Spinal cord (tissue), 10 donors: ENCODE measurements at places on chromosomes 3 and 15. TPM values are rescaled to one million over a fixed set of nuclear protein-coding genes. Genes with fewer than 3 reads are reported as not detected.

GRCh38 chr15:38479756-38480155, 25.8 kb downstream of the FAM98B start:
- H3K27me3 ChIP-seq, result no peaks in the 10 kb centered on the region
- no peaks in the 10 kb centered on the region for H3K4me1 ChIP-seq
- H3K4me3 ChIP-seq, result no peak overlapping the region
- no peaks in the 10 kb centered on the region for H3K36me3 ChIP-seq

DNA sequence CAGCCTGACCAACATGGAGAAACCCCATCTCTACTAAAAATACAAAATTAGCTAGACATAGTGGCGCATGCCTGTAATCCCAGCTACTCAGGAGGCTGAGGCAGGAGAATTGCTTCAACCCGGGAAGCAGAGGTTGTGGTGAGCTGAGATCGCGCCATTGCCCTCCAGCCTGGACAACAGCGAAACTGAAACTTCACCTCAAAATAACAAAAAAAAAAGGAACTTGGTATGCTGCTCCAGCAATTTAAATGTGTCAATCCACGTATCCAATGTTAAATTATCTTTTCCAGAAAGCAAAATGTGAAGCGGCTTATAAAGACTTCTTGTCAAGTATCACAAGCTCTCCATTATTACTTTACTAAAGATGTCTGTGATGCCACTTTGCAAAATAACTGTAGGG, 9.9 kb upstream of the ARIH1 start:
- no peaks in the 10 kb centered on the region for H3K4me1 ChIP-seq
- no peaks in the 10 kb centered on the region for H3K36me3 ChIP-seq
- DNase-seq, result no peak

DNA sequence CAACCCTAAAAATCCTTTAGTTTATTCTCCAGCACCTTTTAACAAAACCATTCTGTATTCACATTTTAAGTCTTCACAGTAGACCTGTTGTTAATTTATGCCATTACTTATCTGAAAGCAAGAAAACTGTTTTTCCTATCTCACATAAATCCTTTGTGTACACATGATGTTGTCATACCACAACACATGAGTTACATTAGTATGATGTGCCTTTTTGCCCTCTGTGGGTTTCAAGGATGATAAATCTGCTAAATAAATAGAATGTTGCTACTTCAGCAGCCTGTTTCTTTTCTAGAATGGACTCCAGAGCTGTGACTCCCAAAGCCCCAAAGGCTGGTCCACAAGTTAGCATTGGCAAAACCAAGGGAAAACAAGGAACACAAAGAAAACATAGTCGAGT, 151.6 kb downstream of the SERPINI1 start:
- H3K4me1 ChIP-seq, result no peaks in the 10 kb centered on the region
- peaks cover 3% of the 10 kb centered on the region for H3K27me3 ChIP-seq
- DNase-seq, result no peak
- no peak overlapping the region for H3K4me3 ChIP-seq
- no peaks in the 10 kb centered on the region for H3K36me3 ChIP-seq

- H3K27ac ChIP-seq, result no peak overlapping the region
- no peaks in the 10 kb centered on the region for H3K27me3 ChIP-seq
- no peaks in the 10 kb centered on the region for H3K36me3 ChIP-seq
- H3K4me1 ChIP-seq, result peaks cover 8% of the 10 kb centered on the region
- no peak for DNase-seq
- H3K4me3 ChIP-seq, result no peak overlapping the region
Measured at GRCh38 chr3:129888771-129889170, 4.7 kb downstream of the TMCC1 start.

DNA sequence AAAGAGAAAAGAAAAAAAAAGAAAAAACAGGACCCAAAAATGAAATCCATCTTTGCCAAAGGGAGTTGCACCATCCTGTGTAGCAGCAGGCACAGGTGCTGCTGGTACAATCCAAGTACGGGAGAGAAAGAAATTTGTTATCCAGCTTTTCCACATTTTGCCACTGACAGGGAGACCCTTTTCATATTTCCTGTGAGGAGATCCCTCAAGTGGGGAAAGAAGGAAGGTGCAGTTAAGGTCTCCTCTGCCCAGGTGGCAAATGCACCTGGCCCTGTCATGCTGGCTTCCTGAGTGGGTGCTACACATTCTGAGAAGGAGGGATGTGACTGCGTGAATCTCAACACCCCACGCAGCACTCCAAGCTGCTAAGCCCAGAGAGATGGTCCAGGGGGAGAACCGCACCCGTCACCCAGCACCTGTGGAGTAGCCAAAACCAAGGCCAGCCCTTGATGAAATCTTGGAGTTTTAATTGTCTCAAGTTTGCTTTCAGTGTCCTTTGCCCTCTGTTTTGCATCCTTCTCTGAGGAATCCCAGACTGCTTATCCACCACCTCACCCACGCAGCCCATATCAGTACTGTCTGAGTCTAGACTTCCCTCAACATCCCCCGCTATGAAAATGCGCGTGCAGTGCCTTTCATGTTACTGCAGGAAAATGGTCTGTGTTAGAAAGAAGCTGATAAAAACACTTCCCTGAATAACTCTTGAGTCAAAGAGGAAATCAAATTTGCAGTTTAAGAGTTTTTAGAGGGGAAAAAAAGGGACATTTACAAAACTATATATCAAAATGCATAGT, 141.9 kb upstream of the THBS1 start:
- no peaks in the 10 kb centered on the region for H3K27me3 ChIP-seq
- no peak for DNase-seq
- no peak overlapping the region for H3K4me3 ChIP-seq

- no peak for DNase-seq
- no peak overlapping the region for H3K4me3 ChIP-seq
- H3K4me1 ChIP-seq, result no peaks in the 10 kb centered on the region
- H3K27ac ChIP-seq, result no peak overlapping the region
Measured at GRCh38 chr3:79354179-79354688, 413.6 kb downstream of the ROBO1 start.

- H3K4me1 ChIP-seq, result peaks cover 4% of the 10 kb centered on the region
- DNase-seq, result peak; percentile 94
- no peak overlapping the region for H3K4me3 ChIP-seq
- no peak overlapping the region for H3K27ac ChIP-seq
Measured at GRCh38 chr15:39685999-39686613, 96.5 kb downstream of the FSIP1 start.

- peaks cover 23% of the 10 kb centered on the region for H3K4me1 ChIP-seq
- peak; percentile 33 for DNase-seq
- H3K27ac ChIP-seq, result peak overlapping the region; percentile 90
- H3K36me3 ChIP-seq, result peaks cover 74% of the 10 kb centered on the region
- no peaks in the 10 kb centered on the region for H3K27me3 ChIP-seq
Measured at GRCh38 chr3:47404955-47405790, 24.4 kb downstream of the PTPN23 start.

GRCh38 chr3:62316525-62316924, 56.8 kb downstream of the FEZF2 start:
- no peaks in the 10 kb centered on the region for H3K36me3 ChIP-seq
- DNase-seq, result no peak
- H3K4me3 ChIP-seq, result no peak overlapping the region
- H3K4me1 ChIP-seq, result no peaks in the 10 kb centered on the region
- H3K27ac ChIP-seq, result no peak overlapping the region

DNA sequence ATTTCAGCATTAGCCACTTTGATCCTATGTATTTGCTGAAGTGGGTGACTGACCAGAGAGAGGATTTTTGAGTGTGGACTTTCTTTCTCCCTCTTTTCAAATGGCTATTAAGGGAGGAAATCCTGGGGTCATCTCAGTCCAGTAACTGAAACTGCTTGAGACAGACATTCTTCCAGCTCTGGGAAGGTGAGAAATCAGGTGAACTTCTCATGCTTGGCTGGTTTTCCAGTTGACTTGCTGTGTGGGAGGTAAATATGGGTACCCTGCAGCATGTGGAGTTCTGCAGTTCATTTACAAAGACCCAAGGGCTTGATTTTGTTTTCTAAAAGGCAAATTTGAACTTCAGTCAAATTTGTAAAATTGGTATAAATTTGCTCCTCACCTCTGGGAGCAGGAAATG, 461.1 kb upstream of the TBL1XR1 start:
- H3K4me1 ChIP-seq, result peaks cover 4% of the 10 kb centered on the region
- no peak overlapping the region for H3K27ac ChIP-seq
- H3K36me3 ChIP-seq, result no peaks in the 10 kb centered on the region
- DNase-seq, result no peak

GRCh38 chr3:71078723-71079525, 504.6 kb downstream of the FOXP1 start:
- DNase-seq, result no peak
- no peaks in the 10 kb centered on the region for H3K4me1 ChIP-seq
- H3K27me3 ChIP-seq, result peaks cover under 1% of the 10 kb centered on the region

GRCh38 chr3:4107430-4107829, 195.7 kb upstream of the SETMAR start:
- H3K27ac ChIP-seq, result no peak overlapping the region
- H3K27me3 ChIP-seq, result no peaks in the 10 kb centered on the region
- no peaks in the 10 kb centered on the region for H3K36me3 ChIP-seq
- DNase-seq, result no peak

- peaks cover 47% of the 10 kb centered on the region for H3K36me3 ChIP-seq
- DNase-seq, result no peak
- no peak overlapping the region for H3K27ac ChIP-seq
- no peaks in the 10 kb centered on the region for H3K4me1 ChIP-seq
- H3K4me3 ChIP-seq, result no peak overlapping the region
Measured at GRCh38 chr15:28185148-28185895, 86.2 kb upstream of the OCA2 start.

- peaks cover 30% of the 10 kb centered on the region for H3K36me3 ChIP-seq
- DNase-seq, result no peak
- H3K4me1 ChIP-seq, result peaks cover 25% of the 10 kb centered on the region
- H3K27me3 ChIP-seq, result no peaks in the 10 kb centered on the region
Measured at GRCh38 chr3:123632161-123632655, 47.4 kb upstream of the HACD2 start.

DNA sequence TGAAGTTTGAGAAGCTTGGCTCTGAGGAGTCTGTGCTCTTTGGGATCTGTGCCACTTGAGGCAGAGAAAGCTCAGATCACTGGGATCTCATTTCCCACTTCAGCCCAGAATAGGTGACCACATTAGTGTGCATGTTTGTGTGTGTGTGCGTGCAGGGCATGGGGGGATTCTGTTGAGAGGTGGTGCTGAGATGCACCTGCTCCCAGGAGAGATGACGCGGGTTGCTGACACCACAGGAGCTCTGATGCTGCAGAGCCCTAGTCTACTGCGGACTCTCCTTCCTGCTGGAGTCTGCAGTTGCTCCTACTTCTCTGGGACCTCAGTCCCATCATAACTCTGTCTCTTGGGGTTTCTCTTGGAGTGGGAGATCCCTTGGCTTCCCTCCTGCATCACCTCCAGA, 14.7 kb upstream of the CTXND1 start:
- no peak overlapping the region for H3K27ac ChIP-seq
- no peaks in the 10 kb centered on the region for H3K36me3 ChIP-seq
- no peaks in the 10 kb centered on the region for H3K27me3 ChIP-seq
- H3K4me3 ChIP-seq, result no peak overlapping the region
- no peak for DNase-seq

The CCDC9B gene
- 1.8 TPM for total RNA-seq

The CHCHD6 gene
- 31.5 TPM for total RNA-seq

The CKMT1B gene
- total RNA-seq, result 12.8 TPM

The SPATA16 gene
- not detected for total RNA-seq
